ENCODE measurements at places on chromosomes 1 and 21. TPM values are rescaled to one million over a fixed set of nuclear protein-coding genes. Genes with fewer than 3 reads are reported as not detected.

- no peak for DNase-seq
These were observed 368.6 kb downstream of the PTPRC start for GRCh38 chr1:199007423-199007822.

GRCh38 chr1:34371829-34372532 is 195.3 kb downstream of the C1orf94 start:
- no peak for DNase-seq

Gene ARTN
- 0.52 TPM for total RNA-seq

Gene SPATA46
- not detected for total RNA-seq

Gene CCDC185
- not detected for total RNA-seq

Measured in T-helper 17 cell (primary cell).